ENCODE measurements at places on chromosomes 12 and 14.
A peak's percentile ranks its signal among the peaks of the same experiment; 100 is the strongest.

DNA sequence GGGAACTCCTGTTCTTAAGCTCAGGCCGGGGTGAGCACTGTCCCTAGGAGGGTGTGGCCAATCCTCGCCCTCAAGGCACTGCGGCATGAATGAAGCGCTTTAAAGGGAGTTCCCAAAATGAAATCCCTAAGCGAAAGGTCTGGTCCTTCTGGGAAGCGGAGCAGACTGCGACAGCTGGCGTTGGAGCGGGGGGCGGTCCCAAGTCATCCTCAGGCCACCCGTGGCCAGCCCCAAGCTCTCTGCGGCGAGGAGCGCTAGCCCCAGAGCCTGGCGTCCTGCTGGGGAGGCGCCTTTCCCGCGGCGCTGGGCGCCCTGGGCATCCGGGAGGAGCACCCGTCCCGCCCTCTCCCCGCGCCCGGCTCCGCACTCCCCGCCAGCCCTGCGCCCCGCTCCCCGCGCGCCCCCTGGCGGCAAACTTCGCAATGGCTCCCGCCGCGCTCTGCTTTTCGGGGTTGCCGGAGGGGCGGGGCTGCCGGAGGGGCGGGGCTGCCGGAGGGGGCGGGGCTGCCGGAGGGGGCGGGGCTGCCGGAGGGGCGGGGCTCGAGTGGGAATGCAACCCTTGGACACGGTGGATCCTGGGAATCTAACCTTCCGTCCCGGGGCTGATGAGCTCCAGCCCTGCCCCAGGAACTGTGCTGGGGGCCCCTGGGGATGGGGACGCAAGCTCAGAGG, 25.4 kb downstream of the ZBTB42 start:
- no peak for DNase-seq

DNA sequence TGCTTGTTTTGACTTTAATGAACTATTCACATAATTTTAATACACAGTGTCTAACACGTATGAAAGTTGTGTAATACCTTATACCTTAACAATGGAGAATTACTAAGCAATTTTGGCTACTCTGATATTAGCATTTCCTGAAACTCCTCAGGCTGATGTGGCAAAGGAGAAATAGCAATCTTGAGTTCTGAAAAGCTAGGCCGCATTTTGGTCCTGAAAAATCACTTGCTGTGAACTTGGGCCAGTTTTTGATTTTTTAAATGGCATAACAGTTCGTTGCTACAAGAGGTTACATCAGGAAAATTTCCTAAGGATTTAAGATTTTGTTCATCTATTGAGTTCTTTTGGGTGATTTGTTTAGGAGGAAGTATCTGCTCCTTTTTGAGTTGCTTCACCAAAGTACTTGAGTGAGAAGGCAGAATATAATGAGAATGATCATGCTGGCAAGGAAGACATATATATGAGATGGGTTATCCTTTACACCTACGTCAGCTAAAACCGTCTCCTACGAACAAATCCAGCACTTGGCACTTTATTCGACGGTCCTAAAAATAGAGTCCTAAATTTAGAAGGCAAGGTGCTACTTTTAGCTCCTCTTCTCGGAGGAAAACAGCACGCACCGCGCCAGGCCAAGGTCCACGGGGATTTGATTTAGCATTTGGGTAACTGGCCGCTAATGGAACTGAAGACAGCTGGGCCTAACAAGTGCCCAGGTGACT, 32.2 kb downstream of the MIA2 start:
- DNase-seq = peak; percentile 19

DNA sequence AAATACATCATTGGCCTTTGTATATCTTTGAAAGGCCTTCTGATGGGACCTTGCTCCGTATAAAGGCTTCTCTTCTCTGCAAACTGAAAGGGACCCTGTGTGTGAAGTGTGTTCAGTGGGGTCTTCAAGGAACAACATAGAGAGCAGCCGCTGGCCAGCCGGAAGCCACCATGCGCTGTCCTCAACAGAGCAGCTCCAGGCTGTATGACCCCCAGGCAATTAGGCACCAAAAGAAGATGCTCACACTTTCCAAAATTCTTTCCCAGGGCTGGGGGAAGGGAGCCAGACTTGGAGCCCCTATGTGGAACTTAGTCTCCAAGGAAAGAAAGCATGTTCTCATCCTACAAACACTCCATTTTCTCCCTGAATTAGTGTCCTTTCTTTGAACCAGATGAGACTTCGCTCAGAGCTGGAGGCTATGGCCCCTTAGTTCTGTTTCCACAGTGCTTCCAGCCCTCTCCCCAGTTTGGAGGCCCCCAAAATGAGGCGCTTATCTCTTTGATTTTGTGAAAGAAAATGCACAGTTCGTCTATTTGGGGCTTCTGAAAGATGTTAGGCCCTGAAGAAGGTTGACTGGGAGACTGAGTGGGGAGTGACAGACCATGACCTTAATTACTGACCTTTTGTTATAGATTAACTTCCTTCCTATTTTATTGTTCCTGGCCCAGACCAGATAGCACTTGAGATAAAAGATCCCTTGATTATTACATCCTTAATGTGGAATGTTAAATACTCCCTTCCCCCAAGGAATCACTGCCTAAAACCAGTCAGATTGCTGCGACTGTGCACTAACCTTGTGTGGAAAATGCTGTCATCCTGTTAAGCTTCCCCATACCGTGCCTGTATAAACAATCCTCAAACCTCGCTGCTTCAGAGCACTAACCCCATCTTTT, 128.3 kb upstream of the FGD4 start:
- no peak for DNase-seq

DNA sequence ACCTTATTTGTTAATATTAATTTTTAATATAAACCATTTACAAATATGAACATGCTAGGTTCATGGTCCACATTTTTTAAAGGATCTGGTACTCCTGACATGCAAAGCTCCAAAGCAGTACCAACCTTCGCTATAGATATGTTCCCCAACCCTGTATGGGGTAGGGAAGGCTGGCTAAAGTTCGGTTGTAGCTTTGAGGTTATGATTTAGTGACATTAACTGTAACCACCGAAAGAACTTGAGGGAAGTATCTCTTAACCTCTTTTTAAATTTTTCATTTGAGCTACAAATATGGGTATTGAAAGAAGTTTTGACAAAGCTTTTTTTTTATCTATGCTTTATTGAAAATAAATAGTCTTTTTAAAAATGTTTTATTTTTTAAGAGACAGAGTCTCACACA, 115.5 kb downstream of the DYRK2 start:
- no peak for DNase-seq

GRCh38 chr14:61569812-61570548, 125.3 kb upstream of the HIF1A start:
- peak; percentile 80 for DNase-seq

DNA sequence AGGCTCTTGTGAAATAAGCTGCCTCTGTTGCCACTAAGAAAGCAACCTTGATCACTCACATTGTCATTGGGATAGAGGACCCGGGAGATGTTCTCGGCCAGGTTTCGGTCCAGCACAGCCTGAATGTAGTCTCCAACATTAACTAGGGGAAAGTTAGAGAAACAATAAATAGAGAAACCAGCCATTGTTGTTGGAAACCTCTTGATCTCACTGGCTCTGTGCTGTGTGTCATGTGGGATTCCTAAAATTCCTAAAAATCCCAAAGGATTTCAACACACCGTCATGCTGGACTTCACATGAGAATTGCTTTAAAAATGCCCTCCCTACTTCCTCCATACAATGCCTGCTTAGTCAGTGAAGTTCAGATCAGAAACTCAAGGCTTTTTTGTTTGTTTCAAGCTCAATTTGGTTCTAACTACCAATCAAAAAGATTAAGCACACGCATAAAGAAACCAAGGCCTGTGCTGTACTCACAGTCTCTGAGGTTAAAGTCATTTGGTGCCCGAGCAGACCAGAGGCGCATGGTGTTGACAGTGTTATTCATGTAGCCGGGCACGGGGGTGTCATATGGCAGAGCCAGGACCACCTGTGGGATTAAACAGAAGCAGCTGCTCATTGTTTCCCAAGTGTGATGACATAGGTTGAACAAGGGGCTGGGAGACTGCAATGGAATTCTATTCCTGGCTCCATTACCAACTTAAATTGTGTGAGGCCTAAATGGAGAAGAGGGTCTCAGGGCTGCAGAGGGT, 23.6 kb downstream of the PYGL start:
- peak; percentile 87 for DNase-seq

DNA sequence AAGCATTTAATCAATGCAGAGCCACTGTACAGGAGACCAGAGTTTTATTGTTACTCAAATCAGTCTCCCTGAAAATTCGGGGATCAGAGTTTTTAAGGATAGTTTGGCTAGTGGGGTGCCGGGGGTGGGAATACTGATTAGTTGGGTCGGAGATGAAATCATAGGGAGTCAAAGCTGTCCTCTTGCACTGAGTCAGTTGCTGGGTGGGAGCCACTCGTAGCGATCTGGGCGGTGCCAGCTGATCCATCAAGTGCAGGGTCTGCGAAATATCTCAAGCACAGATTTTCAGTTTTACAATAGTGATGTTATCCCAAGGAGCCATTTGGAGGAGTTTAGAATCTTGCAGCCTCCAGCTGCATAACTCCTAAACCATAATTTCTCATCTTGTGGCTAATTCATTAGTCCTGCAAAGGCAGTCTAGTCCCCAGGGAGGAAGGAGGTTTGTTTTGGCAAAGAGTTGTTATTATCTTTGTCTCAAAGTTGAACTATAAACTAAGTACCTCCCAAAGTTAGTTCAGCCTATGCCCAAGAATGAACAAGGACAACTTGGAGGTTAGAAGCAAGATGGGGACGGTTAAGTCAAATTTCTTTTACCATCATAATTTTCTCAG, 169.4 kb upstream of the PLEKHG7 start:
- peak; percentile 14 for DNase-seq

- DNase-seq = no peak
These were observed 57.0 kb downstream of the TEAD4 start for GRCh38 chr12:3016191-3016590.

- no peak for DNase-seq
These were observed 123.6 kb downstream of the FOXN3 start for GRCh38 chr14:89293314-89293916.

DNA sequence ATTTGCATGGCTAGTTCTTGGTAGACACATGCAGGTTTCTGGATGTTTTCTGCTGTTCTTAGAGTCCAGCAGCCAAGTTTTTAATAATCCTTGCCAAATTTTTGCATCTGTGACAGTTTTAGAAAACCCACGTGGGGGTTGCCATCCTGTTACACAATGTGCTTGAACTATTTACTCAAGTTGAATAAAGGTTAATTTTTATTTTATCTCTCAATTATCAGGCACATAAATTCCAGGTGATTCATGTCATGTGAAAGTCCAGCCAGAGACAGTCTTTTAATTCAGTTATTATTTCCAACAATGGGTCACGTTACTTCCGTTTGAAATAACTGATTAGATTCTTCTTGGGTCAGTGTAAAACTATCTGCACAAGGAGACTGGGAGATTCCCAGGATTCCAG, 15.7 kb downstream of the MYRFL start:
- DNase-seq = no peak

Data from GM04503 (cell line).